ENCODE measurements at places on chromosomes 11 and 22.

GRCh38 chr11:62401811-62402210 lies 17.0 kb upstream of the SCGB1A1 start:
- no peak for DNase-seq

- DNase-seq: no peak
Measured at GRCh38 chr11:125271483-125272091, 107.0 kb downstream of the PKNOX2 start.

- DNase-seq: no peak
Measured at GRCh38 chr11:79412761-79413160, 28.1 kb downstream of the TENM4 start.

DNA sequence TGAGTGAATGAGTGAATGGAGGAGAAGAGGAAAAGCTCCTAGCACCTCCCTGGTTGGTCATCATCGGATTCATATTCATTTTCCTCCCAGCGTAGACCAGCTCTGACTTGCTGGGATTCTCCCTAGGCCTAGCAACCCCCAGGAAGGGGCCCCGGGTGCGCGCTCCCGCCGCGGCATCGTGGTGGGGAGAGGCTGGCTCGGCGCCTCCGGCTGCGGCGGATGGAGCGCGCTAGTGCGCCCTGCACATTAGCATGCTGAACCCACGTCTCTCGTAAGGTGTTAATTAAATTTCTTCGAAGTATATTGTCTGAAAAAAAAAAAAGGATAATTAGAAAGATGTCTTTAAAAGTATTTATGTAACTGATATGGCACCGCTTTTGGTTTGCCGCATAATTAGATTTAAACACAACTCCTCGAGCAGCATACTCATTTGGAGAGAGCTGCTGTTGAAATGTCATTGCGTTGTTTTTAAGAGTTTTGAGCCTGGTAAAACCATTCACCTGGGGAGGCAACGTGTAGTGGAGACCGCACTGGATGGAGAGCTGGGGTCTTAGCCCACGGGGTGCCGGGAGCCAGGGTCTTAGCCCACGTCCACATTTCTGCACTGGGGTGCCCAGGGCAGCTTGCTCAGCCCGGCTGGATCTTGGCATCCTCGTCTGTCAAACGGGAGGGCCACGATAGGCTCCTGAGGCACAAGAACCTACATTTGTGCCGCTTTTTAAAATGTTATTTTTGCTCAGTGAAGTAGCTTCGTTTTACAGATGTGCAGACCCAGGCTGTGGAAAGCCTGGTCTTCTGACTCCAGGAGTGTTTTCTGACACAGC lies 21.8 kb downstream of the MPPED1 start:
- DNase-seq: no peak

- no peak for DNase-seq
Measured at GRCh38 chr11:103830205-103830604, 206.2 kb upstream of the DDI1 start.

- DNase-seq: no peak
Measured at GRCh38 chr11:76613901-76614300, 56.6 kb downstream of the LRRC32 start.

- DNase-seq: peak; percentile 16
Measured at GRCh38 chr11:133896028-133896427, 50.7 kb upstream of the SPATA19 start.

- DNase-seq: no peak
Measured at GRCh38 chr11:118771547-118772288, 19.2 kb downstream of the DDX6 start.

- DNase-seq: no peak
Measured at GRCh38 chr11:2083411-2083810, 55.8 kb downstream of the IGF2 start.

GRCh38 chr11:66692446-66692845 lies 14.8 kb upstream of the RBM4B start:
- no peak for DNase-seq

GRCh38 chr22:48960980-48961660 lies 866.6 kb downstream of the BRD1 start:
- DNase-seq: peak; percentile 22

DNA sequence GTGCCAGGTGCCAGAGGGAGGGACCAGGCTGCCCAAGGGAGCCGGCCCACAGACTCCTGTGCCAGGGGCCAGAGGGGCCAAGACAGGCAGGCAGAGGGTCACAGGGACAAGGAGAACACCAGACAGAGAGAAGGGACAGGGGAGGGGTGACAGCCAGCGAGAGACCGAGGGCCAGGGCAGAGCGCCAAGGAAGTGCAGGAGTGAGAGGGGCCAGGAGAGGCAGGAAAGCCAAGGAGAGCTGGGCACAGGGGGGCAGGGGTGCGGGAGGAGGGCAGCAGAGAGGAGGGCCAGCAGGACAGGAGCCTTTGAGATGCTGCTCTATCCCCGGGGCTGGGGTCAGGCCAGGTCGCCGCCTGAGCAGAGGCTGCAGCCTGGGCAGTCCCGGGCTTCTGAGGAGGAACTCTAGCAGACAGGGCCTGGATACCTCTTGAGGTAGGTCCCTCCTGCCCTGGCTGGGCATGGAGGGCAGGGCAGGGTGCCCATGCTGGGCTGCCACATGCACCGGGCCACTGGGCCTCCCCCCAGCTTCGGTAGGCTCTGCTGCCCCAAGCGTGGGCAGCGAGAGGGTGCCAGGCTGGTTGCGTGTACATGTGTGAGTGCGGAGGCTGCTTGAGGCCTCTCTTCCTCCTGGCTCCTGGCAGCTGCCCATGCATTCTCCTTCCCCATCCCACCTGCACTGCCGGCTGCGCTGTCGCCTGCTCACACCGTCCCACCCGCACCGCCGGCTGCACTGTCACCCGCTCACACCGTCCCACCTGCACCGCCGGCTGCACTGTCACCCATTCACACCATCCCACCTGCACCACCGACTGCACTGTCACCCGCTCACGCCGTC lies 12.2 kb downstream of the LSP1 start:
- DNase-seq: no peak

DNA sequence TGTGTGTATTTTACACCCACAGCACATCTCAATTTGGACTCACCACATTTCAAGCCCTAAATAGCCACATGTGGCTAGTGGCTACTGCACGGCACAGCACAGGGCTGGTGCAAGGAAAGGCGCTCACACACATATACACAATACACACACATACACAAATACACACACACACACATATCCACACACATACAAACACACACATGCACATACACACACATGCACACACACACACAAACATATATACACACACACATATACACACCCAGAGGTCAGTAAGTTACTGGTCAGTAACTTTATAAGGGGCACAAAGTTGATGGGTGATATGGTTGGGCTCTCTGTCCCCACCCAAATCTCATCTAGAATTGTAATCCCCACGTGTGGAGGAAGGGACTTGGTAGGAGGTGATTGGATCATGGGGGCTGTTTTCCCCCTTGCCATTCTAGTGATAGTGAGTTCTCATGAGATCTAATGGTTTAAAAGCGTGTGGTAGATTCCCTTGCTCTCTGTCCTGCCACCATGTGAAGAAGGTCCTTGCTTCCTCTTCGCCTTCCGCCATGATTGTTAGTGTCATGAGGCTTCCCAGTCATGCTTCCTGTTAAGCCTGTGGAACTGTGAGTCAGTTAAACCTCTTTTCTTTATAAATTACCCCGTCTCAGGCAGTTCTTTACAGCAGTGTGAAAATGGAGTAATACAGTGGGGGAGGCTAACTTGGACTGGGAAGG lies 37.6 kb upstream of the DKK3 start:
- DNase-seq: no peak

DNA sequence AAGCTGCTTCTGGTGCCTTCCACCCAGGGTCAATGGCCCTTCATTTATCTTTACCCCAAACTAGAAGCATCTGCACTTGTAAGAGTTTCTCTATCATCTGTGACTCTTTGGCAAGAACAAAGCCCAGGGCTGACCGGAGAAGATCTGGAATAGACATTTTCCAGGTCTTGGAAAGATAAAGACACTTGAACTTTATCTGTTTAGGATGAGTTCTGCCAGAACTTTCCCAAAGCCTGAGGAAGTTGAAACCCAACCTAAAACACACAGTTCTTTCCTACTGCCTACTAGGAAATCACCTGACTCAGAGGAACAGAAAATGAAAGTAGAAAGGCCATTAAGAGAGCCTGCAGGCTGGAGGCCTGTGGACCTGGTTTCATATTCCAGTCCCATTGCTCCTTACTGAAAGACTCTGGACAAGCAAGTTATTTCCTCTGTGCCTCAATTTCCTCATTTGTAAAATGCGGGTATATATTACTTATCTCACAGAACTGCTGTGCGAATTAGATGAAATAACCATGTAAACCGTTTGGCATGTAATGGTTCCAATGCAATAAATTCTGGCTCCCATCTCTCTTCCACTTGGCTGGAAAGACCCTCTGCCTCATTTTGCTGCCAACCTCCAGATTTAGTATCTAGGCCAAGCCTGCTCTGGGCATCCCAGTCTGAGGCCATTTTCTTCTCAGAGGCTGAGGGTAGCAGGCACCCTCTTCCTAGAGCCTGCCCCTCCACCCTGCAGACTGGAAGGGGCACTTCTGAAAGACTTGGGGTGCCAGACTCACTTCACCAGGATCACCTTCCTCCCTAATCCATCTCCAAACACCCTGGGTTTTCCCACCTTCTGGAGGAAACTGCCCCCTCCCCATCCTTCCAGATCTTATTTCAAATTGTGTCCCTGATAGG lies 1.2 kb downstream of the UBE2L6 start:
- peak; percentile 72 for DNase-seq

DNA sequence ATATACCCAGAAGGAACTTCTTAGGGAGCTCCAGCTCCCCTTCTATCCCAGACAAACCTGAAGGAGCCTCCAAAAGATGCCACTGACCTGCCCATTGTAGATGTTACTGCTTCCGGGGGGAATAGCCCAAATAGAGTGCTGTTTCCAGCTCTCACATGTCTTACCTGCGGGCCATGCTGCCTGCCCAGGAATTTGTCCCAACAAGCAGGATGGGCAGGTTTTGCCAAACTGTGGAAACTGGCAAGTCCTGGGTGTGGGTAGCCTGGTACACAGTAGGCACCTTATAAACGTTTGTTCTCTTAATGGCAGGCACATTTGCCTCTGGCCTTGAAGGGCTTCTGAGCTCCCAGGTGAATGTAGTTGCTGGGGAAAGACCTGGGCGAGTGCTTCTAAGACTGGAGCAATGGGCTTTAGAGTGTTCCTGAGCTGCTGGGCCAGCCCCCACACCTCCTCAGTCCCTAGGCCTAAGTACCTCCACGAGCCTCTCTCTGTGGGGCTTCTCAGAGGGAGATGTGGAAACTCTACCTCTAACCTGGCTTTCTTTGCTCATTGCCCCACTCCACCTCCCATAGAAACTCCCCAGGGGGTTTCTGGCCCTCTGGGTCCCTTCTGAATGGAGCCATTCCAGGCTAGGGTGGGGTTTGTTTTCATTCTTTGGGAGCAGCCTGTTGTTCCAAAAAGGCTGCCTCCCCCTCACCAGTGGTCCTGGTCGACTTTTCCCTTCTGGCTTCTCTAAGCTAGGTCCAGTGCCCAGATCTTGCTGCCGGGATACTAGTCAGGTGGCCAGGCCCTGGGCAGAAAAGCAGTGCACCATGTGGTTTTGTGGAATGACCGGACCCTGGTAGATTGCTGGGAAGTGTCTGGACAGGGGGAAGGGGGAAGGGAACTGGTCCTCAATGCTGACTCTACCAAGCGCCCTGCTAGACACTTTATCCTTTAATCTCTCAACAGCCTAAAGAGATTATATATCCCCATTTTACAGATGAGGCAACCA lies 37.2 kb downstream of the LIMK2 start:
- no peak for DNase-seq

- no peak for DNase-seq
Measured at GRCh38 chr22:30301995-30302809, 12.9 kb upstream of the CASTOR1 start.

GRCh38 chr11:8697054-8697453 lies 14.5 kb downstream of the RPL27A start:
- no peak for DNase-seq

GRCh38 chr11:61543606-61544306 lies 35.2 kb downstream of the LRRC10B start:
- no peak for DNase-seq

DNA sequence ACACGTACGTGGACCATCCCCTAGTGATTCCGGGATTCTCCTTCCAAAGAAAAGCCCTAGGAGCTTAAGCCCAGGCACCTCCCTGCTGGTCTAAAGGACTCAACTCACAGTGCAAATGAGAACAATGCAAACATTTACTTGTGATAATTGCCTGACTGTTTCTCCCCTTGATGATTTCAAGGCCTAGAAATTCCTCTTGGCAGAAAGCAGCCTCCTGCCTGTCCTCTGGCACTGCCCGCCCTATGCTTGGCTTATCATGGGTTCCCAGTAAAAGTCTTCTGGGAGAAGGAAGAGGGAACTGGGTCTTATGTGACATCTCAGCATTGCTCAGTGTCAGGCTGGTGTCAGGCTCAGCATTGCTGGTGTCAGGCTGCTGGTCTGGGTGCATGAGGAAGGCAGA lies 351.8 kb downstream of the SHANK2 start:
- no peak for DNase-seq

DNA sequence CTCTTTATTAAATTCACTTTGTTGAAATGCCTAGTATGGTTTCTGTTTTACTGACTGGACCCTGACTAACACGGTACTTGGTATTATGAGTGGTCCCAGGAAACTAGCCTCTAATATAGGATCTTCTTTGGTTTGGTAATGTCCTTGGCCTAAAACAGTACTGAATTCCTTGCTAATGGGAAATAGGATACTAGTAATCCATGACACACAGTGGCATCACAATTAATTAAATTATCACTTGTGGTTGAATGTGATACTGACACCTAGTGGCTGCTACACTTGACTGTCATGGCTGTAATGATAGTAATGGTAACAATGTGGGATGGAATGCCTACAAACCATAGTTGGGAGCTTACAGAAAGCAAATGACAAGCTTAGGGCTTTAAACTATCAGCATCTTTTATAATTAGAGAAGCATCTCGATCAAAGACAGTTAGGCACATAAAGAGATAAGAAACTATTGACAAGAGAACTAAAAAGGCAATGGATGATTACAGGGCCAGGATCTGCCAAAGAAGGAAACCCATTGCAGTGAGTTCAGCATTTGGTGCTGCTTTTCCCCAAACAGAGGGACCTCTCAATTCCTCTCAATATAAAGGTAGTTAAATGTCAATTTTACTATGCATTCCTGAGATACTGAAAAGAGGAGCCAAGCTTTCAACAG lies 8.6 kb downstream of the DNHD1 start:
- no peak for DNase-seq

Data from activated effector memory CD4-positive, alpha-beta T cell treated with anti-CD3 and anti-CD28 coated beads, Interleukin-2, amount 50 U/mL, for 16 hours (primary cell).